Mammary epithelial cell (primary cell): ENCODE measurements at places on chromosomes 2 and 18.

DNA sequence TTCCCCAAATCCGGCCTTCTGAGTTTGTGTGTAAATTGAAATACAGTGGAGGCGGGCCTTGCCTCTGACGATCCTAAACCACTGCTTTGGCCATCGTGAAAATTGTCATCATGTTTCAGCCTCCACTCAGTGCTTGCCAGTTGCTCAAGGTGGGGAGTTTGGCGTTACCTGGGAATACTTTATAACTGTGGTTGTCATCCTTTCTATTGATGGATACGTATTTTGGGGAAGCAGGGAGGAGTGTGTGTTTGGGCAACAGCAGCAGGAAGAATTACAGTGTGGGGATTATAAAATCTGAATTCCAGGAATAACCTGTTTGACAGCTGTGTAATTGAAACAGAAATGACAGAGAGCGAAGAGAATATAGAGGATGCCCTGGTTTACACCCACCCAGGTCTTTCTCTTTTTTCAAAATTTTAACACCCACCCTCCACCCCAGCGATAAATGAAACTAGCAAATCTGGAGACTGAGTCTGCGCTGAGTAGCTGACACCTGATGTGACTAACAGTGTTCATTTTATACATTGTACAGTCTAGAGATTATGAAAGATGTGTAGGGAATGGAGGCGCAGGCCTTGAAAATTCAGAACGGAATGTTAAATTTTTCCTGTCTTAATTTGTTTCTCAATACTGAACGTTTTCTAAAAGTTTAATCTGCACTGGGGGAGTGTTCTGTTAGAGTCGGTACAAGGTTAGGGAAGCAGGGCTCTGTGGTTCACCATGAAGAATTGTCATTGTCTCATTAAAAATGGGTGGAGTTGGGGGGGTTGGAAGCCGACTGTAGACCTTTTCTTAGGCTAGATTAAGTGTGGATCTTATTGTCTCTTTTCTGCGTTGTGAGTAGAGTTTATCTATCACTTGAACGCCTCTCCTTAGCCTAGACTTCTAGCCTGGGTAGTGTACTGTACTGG, 1.6 kb downstream of the MAP4K4 start:
- DNase-seq = no peak

DNA sequence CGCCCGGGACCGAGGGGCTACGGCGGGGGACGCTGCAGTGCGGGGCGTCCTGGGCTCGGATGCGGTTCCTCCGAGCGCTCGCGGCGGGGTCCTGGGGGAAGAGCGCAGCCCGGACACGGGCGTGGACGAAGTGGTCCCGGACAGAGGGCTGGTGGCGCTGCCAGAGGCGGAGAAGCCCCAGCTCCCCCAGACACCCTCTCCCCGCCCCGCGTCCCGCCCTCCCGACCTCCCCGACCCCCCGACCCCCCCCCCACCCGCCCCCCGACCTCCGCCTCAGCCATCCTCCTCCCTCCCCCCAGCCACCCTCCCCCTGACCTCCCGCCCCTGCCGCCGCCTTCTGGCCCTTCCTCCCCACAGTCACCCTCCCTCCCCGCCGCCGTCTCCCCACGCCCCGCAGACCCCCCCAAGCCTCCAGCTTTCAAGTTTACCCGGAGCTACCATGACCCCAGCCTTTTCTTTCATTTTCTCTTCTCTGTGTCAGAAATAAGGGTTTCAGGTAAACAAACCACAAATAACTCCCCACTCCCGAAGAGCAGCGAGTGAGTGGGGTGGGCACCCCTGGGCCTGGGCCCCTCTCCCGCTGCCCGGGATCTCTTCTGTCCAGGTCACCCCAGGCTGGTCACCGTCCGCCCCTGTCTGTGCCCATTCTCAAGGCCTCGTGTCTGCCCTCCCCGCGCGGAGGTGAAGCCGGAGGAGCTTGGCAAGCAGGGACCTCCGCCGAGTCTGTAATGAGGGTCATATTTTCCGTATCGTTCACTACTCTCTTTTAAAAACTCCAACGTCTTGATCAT, 5.1 kb downstream of the NFATC1 start:
- no peak for DNase-seq

- no peak for DNase-seq
Observed at GRCh38 chr2:165958313-165958960, 4.9 kb upstream of the TTC21B start.

DNA sequence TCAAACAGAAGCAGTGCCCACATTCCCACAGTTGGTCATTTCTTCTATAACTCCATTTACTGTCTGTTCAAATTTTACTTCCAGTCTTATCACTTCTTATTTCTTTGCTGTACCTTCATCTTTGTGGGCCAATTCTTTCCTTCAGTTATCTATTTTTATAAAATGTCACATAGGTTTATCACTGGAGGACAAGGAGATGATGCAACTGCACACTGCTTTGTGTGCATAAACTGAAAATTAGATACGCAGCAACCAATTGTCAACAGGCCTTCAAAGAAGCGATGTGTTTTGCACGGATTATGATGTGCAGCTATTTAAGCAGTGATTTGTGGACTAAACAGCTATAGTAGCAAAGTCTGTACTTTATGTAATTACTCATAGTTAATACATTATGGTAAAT, 726.8 kb upstream of the GCFC2 start:
- DNase-seq = no peak

DNA sequence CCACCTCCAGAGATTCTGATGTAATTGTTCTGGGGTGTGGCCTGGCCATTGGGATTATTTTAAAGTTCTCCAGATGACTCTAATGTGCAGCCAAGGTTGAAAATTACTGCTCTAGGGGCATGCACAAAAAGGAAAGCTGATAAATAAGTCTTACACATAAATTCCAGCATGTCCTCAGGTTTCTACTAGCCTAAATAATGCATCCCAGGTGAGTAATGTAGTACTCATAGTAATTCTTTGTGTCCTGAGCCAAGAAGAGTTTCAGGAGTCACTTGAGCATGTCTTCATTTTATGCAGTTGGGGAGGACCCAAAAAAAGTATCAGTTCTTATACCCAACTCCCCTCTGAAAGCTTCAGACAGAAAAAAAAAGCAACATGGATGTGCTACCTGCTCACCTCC, 130.1 kb upstream of the SP5 start:
- peak; percentile 81 for DNase-seq

- DNase-seq = no peak
Observed at GRCh38 chr2:85806358-85807118, 52.7 kb downstream of the ATOH8 start.

DNA sequence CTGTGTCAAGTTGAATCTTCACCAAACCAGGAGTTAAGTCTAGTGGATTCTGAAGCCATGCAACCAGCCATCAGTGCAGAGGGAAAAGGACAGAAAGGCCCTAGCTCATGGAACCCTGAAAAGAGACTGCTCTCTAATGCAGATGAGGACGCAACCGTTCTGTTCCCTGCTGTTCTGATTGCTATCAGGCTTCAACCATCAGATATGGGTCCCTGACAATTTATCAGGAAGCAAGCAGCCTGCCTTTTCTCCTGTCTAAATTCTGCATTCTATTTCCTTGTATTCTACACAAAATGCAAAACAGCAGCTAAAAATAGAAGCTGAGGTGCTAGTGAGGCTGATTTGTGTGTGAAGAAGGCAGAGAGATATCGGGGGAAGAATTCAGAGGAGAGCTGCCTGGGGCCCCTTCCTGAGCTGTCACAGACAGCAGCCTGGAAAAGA, 68.4 kb upstream of the RTN4 start:
- DNase-seq = no peak

GRCh38 chr2:26717362-26717761, 24.8 kb downstream of the KCNK3 start:
- no peak for DNase-seq

GRCh38 chr2:119142824-119143223, 15.7 kb downstream of the C1QL2 start:
- DNase-seq = no peak

- no peak for DNase-seq
Observed at GRCh38 chr2:61995515-61995914, 90.0 kb downstream of the COMMD1 start.

- no peak for DNase-seq
Observed at GRCh38 chr2:73838889-73839534, 10.3 kb downstream of the STAMBP start.

GRCh38 chr2:159939946-159940345, 122.5 kb downstream of the PLA2R1 start:
- no peak for DNase-seq

GRCh38 chr2:30310955-30311354, 79.6 kb downstream of the LBH start:
- DNase-seq = no peak

GRCh38 chr2:218880102-218880858, at the start of gene WNT10A:
TSS of gene WNT10A (plus strand) at chr2:218880852. CDS start at chr2:218880996, 144 bp downstream.
- DNase-seq = no peak

DNA sequence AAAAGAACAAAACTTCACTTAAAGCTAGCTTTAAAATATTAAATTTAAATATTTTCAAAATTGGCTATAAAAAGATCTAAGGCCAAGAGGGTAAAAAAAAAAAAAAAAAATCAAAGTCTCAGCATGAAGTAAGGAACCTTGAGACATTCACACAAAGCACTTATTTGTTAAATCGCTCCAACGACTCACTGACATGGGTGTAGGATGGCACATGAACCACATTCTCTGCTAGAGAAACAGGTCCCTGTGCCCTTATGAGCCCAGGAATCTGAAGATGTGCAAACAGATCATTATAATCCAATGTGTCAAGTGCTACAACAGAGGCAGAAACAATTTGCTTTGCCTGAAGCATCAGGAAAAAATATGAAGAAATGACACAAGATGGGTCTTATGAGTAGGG, 13.8 kb downstream of the LAPTM4A start:
- no peak for DNase-seq

- no peak for DNase-seq
Observed at GRCh38 chr2:99140860-99141109, 722 bp upstream of the C2orf15 start.

DNA sequence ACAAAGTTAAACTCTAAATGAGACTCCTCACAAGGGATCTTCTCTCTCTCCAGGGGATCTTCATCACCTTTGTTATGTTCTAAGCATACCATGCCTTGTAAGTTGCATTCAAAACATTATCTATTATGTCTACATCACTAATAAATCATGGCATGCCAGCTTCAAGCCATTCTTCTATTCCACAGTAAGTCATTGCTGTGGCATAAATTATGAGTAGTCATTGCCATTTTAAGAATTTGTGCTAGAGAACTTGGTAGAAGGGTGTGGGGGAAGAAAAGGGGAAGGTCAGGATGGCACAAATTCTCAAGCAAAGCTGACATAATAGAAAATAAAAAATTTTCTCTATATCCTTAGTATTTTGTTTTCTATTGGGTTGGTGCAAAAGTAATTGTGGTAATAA, 33.5 kb downstream of the BARD1 start:
- no peak for DNase-seq

DNA sequence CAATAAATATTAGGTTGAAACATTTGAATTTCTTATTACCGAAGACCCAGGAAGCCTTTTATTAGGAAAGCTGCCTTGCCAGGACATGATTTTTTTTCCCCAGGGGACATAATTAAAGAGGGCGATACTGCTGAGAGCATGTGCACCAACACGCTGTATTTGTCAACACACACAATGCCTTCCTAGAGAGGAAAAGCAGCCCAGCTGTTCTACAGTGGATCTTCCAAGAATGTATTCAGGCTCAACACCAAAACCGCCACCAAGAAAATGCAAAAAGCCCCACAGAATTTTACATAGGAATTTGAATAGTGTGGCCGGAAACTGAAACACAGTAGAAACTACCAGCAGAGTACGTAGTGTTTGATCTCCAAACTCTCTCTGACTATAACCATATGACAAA, 320.4 kb downstream of the DLGAP1 start:
- no peak for DNase-seq
